ENCODE measurements at places on chromosomes 13 and 19.

DNA sequence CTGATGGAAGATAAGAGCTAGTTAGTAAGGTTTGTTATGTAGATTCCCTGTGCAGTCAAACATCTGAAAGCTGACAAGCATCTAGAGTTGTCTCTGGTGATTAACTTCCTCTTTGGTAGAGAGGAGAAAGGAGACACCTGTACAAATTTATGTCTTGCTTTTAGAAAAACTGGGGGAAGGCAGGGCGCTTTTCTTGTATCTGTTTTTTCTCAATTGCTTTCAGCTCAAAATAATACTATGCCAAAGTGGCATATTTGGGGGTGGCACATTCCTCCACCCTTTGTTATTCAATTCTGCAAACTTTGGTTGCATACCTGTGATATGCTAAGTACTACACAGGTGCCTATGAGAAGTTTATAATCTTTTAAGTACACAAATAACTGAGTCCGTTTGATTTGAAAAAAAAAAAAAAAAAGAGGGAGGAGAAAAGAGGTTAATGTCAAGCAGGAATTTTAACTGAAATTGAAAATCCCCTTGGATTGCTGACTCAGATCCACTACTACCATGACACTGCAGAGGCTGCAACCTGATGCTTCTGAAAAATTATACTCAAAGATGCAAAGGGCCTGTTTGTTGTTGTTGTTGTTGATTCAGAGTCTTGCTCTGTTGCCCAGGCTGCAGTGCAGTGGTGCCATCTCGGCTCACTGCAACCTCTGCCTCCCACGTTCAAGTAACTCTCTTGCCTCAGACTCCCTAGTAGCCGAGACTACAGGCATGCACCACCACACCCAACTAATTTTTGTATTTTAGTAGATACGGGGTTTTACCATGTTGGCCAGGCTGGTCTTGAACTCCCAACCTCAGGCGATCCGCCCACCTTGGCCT, 164.8 kb upstream of the NBEA start:
- no peak for DNase-seq

DNA sequence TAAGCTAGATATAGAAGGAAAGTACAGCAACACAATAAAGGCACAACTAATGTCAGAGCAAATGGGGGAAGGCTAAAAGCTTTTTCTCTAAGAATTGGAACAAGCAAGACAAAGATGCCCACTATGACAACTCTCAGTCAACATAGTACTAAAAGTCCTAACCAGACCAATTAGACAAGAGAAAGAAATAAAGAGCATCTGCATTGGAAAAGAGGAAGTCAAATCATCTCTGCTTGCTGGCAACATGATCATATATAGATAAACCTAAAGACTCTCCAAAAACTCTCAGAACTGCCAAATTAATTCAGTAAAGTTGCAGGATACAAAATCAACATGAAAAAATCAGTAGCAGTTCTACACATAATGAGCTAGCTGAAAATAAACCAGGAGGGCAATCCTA, 542.0 kb downstream of the DIAPH3 start:
- DNase-seq: no peak

GRCh38 chr19:7853770-7854128, 20.4 kb downstream of the PRR36 start:
- no peak for DNase-seq

- no peak for DNase-seq
Measured at GRCh38 chr13:93752541-93752940, 525.9 kb downstream of the GPC6 start.

GRCh38 chr13:114143806-114144605, 11.6 kb upstream of the RASA3 start:
- DNase-seq: no peak

DNA sequence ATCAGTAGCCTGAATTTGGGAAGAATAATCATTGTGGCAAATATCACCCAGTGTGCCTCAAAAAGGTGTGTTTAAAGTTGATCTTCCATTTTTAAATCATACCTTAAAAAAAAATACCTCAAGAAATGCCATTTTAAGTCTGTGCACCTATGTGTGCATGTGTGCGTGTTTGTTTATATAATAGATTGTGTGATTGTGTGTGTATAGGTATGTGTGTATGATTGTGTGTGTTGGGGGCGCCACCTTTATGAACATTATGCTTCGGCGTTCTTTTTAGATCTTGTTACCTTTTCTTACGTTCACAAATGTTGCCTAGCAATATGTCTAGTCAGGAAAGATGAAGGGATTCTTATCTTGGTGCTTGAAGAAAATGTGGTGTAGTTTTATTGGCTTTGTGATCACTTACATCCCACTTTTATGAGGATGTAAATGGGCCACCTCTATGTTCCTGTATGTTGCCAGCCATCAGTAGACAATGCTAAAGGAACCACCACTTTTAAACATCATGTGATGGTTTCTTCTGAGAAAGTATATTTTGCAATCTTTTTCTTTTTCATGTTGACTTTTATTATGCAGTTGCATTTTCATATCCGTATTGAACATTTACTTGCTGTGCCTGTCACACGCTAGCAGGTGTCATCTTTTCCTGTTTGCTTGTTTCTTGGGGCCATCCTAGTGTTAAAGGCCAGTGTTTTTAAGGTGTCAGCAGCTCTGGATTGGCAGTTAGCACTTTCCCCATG, 2.2 kb upstream of the IRS2 start:
- no peak for DNase-seq

- no peak for DNase-seq
Measured at GRCh38 chr13:81738364-81738763, 1397.4 kb upstream of the SPRY2 start.

- DNase-seq: no peak
Measured at GRCh38 chr13:51881296-51881695, 19.5 kb downstream of the CCDC70 start.

DNA sequence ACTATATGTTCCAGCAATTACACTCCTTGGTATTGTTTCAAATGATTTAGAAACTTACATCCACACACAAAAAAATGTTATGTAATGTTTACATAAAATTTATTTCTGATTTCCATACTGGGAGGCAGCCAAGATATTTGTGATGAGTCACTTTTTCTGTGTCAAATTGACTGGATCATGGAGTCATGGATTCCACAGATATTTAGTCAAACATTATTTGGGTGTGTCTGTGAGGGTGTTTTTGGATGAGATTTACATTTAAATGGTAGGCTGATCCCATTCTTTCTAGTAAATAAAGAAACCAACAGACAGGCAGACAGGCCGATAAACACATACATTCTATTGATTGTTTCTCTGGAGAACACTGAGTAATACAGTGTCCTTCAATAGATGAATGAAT, 562.8 kb downstream of the SLITRK6 start:
- no peak for DNase-seq

DNA sequence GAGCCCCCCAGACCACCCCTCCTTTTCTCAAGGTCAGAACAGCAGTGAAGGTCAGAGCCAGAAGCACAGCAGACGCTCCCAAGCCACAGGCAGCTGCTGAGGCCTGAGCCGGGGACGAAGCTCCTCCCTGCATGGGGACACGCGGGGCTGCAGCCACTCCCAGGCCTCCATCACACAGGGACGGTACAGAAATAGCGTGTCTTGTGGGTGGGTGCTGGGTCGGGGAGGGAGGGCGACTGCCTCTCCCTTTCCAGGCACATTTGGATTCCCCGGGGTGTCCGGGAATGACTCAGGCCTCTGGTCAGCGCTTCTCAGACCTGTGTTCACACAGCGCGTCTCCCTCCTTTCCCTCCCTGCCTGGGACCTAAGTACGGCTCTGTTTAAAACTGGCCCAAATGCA, 33.2 kb downstream of the RASA3 start:
- DNase-seq: no peak

GRCh38 chr13:113209759-113210421, 477 bp downstream of the CUL4A start:
- DNase-seq: peak; percentile 38

- DNase-seq: no peak
Measured at GRCh38 chr13:27379126-27379525, 45.3 kb upstream of the GTF3A start.

DNA sequence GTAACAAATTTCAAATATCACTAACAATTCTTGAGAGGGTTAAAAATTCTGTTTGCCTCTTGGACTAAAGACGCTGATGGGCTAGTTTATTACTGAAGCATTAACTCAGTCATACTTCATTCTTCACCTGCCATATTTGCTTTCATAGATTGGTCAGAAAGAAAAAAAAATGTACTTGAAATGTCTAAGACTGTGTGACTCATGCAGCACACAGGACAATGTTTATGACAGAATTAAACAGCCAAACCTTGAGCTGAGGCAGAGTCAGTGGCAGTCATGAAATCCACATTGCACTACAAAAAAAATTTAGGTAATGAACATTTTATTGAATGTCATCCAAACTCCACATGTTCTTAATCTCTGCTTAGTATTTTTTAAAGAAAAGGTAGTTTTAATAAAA, 135.6 kb downstream of the PRR20E start:
- DNase-seq: no peak

GRCh38 chr13:24233351-24233901, 72.9 kb downstream of the SPATA13 start:
- DNase-seq: no peak

GRCh38 chr19:46147791-46148288, at the start of gene IGFL2:
Gene IGFL2, plus strand, starts transcription at chr19:46148238. Its CDS starts 41 bp downstream, at chr19:46148279.
- DNase-seq: no peak

GRCh38 chr13:41827507-41828213, 133.2 kb downstream of the VWA8 start:
- no peak for DNase-seq

DNA sequence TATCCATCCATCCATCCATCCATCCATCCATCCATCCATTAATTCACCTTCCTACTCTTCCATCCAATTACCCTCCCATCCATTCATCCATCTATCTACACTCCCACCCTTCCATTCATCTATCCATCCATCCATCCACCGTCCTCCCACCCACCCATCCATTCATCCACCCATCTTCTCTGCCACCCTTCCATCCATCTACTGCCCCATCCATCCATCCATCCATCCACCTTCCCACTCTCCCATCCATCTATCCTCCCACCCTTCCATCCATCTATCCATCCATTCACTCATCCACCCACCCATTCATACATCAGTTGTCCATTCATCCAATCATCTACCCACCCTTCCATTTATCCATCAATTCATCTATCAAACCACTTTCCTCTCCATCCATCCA, 54.3 kb downstream of the NWD1 start:
- no peak for DNase-seq

DNA sequence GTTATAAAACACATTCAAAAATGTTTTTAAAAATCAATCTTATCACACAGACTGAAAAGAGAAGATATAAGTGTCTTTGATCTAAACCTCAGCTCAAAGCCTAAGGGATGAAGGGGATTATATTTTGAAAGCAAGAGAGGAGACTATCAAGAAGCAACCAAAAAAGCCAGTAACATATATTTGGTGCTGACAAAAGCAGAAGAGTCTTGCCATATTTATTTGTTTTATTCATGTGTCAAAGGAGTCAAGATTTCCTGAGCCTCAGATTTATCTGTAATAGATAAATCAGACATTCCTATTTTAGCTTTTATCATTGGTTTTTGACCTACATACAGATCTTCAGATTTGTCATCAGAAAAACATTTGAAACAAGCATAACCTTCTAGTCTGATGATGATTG, 798.6 kb upstream of the PCDH9 start:
- no peak for DNase-seq

- DNase-seq: no peak
Measured at GRCh38 chr13:32175307-32175706, 139.9 kb downstream of the ZAR1L start.

- DNase-seq: no peak
Measured at GRCh38 chr13:26819046-26819445, 58.5 kb upstream of the GPR12 start.

DNA sequence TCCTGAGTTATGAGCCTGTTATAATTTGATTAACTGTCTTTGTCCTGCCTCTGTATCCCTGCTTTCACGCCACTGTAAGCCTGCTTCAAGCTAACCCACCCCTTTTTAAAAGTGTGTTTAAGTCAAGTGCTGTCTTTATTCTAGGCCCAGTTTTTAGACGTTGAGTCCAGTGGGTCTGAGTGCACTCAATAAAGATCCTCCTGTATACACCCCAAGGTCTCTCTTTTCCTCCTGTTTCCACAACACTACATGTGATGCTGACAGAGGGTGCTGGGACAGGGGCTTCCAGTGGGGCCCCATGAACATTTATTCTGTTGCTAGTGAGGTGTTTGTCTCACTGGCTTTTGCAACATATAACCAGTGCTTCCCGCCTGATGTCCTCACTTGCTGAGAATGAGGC, 6.7 kb upstream of the F2RL3 start:
- no peak for DNase-seq

DNA sequence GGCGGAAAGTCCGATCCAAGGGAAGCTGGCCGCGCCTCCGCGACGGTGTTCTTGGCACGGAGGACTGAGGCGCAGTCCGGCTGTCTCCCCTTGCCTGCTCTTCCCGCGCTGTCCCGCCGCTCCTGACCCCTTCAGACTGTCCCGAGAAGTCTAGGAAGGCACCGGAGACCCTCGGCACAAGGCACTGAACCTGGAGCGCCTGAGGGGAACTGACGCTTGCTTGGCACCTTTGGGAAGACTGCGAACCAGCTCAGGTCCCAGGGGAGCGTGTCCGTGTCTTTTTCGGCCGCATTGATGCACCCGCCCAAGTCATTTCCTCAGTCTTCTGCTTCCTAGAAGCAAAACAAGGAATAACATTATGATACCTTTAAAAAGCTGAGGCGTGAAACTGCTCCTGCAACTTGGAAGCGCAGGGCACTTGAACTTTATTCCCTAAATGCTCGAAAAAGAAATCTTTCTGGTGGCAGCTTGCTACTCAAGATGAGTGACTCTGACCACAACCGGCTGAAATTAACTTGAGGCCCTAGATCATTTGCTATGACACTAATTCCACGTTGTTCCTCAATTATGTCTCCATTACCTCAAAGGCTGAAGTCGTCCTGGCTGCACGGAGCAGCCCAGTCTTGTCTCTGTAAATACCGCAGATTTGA, 735 bp upstream of the FLT1 start:
- DNase-seq: no peak

- DNase-seq: no peak
Measured at GRCh38 chr19:2507109-2507508, 31.2 kb downstream of the GADD45B start.

DNA sequence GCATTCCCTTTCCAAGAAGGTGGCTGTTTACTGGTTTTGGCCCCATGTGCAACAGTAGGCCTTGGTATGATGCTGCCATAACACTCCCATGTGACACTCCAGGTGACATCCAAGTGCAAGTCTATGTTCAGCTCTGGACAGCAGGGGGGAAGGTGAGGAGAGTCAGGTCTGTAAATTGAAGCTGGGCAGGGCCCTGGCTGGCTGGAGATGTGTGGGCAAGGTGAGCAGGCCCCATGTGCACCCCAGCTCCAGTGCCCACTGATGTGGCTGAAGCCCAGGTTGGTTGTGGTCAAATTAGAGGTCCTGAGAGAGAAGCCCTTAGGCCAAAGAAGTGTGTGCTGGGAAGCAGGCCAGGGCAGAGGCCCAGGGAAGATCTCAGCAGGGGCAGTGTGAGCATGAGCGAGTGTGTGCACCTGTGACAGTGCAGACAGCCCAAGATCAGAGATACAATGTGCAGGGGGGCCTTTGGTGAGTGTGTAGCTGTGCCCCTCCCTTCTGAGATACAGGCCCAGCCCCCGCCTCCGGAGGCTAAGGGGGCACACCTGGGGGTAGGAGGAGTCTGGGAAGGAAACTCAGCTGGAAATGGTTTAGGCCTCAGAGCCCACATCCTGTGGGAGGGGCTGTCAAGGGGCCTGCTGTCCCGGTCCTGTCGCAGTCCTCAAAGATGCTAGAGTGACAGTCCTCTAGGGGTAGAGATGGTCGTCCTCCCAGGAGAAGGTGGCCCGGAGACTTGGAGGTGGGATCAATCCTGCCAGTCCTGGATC, 18.6 kb downstream of the DEDD2 start:
- peak; percentile 44 for DNase-seq

Data from stimulated activated CD8-positive, alpha-beta memory T cell treated with anti-CD3 and anti-CD28 coated beads, Interleukin-2, amount 100 ng/mL, for 48 hours (primary cell).